ENCODE measurements at places on chromosomes 11 and 22.

DNA sequence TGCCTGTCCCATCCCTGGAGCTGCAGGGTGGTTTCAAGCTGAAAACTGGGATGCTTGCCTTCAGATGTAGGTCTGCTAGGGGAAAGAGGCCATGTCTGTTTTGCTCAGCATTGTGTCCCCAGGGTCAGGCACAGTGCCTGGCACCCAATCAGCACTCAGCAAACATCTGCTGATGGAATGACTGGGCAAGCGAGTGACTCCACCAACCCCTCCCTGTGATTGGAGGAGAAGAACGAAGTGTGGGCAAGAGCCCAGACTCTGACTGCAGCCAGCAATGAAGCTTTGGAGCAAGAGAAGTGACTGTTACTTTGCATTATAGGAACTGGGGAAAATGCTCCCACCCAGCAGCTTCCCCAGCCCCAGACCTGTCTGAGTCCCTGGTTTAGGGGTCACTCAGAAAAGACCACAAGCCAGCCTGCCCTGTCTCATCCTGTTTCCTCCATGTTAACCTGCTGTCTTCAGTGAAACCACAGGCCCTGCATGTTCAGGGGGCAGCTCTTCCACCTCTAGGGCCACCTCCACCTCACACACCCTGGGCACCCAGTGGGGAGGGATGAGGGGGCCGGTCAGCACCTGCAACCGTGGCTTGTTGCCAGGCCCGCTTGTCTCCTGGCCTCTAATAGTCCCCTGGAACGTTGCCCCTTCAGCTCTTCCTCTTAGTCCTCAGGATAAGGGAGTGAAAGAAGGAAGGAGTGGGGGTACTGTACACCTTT, 147.4 kb downstream of the TRIM29 start:
- DNase-seq = no peak

DNA sequence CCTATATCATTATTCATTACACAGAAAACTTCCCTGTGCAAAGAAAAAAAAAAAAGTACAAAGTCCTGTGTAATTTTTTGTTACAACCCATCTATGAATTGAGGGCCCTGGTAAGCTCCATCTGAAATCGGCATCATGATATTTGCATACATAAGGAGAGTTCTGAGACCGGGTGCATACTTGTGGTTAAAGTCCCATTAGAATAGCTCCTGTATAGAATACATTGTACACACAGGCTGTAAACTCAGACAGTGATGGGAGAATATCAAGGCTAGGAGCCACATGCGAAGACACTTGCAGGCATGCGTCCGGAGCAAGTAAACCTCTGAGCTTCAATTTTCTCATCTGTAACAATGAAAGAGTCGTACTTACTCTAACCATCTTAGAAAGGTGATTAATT, 353.2 kb downstream of the ETS1 start:
- DNase-seq = no peak

- DNase-seq = no peak
These were observed 342.1 kb upstream of the NARS2 start for GRCh38 chr11:78916759-78917158.

- DNase-seq = no peak
These were observed 141.3 kb upstream of the POU2AF2 start for GRCh38 chr11:111104185-111104584.

DNA sequence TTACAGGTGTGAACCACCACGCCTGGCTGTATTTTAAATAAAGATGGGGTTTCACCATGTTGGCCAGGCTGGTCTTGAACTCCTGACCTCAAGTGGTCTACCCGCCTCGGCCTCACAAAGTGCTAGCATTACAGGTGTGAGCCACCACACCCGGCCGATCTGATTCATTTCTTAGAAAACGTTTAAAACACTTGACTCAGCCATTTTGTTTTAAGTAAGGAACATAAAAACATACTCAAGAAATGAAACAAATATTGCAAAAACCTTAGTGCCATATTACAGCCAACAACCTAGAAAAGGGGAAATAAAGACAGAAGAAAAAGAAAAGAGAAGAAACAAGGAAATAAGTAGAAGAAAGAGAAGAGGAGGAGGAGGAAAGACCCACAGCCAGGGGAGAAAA, 17.4 kb downstream of the LRFN4 start:
- no peak for DNase-seq

GRCh38 chr11:69563946-69564775, 76.8 kb upstream of the CCND1 start:
- DNase-seq = no peak

DNA sequence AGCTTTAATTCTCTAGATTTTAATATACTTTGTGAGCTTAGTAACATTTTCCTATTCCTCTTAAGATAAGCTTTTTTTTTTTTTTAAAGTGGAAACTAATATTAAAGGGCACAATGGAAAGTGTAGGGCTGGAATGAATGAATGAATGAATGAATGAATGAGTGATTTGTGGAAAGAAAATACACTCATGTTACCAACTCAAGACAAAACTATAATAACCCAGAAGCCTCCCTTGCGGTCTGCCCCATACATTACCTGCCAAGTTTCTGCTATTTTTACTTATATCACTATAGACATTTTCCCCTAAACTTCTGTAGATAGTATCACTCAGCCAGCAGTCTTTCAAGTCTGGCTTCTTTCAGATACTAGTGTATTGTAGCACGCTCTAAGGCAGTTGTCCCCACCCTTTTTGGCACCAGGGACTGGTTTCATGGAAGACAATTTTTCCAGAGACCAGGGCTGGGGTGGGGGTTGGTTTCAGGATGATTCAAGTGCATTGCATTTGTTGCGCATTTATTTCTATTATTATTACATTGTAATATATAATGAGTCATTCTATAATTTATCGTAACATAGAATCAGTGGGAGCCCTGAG, 932.2 kb downstream of the TBC1D22A start:
- no peak for DNase-seq

- no peak for DNase-seq
These were observed 7.9 kb downstream of the NCAM1 start for GRCh38 chr11:112968941-112969713.

GRCh38 chr11:58628446-58628845, 6.0 kb downstream of the CNTF start:
- no peak for DNase-seq

- DNase-seq = no peak
These were observed 10.6 kb upstream of the XBP1 start for GRCh38 chr22:28810821-28811491.

GRCh38 chr11:16610738-16611388, 127.6 kb upstream of the C11orf58 start:
- no peak for DNase-seq

DNA sequence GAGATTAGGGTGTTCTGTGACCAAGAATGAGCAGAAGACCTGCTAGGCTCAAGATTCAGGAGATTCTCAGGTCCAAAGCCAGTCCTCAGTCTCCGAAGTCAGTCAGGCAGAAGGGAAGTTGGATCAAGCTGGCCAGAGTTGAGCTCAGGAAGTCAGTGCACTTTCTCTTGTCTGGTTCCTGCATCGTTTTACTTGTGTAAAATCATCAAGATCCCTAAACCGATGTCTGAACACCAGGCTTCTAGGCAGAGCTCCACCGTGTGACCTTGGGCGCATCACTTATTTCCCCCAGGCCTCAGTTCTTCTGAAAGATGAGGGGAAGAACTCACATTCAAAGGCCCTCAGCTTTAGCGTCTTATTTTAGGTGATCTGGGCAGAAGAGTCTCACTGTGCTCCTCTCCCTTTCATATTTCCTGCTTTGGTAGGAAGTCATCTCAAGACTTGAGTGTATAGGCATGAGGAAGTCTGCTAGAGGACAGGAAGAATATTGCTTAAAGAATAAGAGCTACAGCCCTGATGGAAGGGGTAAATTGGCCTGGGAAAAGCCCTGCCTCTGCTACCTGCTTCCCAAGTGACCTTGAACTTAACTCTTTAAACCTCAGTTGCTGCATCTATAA, 20.2 kb downstream of the NF2 start:
- DNase-seq = no peak

GRCh38 chr11:3043315-3043871, 13.8 kb downstream of the CARS1 start:
- DNase-seq = no peak

- peak; percentile 38 for DNase-seq
These were observed 23.6 kb upstream of the PAMR1 start for GRCh38 chr11:35548925-35549561.

DNA sequence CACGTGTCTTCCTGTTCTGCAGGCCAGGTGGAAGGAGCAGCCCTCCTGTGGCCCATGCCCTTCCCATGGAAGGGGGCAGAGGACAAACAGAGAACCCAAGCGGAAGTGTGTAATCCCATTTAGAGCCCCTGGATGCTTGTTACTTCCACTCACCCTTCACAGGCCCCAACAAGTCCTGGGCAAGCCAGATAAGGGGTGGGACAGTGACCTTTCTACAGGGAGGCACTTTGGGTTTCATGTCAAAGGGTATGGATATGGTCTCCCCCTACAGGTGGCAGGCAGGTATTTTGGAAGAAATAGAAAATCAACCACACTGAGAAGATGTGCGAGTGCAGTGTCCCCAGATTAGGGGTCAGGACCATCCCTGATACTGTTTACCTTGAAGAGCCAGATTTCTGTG, 11.4 kb downstream of the MPEG1 start:
- peak; percentile 49 for DNase-seq

- DNase-seq = peak; percentile 65
These were observed 65.5 kb upstream of the CHORDC1 start for GRCh38 chr11:90288212-90288821.

DNA sequence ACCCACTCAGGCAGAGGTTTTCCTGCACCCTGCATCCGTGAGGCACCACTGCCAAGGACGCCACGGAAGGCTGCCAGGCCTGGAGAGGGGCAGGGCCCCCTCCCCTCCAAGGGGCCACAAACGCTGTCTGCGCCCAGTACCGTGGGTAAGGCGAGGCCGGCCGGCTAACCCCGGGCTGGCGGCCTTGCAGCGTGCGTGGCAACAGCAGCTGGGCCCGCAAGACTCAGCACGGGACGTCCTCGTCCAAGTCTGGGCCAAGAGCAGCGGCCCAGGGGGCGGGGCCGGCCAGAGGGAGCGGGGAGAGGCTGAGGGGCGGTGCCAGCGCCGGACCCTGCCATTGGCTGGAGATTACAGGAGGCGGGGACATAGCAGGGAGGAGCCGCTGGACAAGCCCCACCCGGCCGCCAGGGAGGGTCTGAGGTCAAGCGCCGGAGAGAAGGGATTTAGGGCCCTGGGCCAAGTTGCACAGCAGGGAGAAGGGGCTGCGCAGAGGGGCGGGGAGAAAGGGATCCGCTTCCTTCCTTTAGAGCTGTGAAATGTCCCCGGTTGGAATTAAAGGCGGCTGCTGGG, 16.0 kb downstream of the SLC43A1 start:
- peak; percentile 100 for DNase-seq

DNA sequence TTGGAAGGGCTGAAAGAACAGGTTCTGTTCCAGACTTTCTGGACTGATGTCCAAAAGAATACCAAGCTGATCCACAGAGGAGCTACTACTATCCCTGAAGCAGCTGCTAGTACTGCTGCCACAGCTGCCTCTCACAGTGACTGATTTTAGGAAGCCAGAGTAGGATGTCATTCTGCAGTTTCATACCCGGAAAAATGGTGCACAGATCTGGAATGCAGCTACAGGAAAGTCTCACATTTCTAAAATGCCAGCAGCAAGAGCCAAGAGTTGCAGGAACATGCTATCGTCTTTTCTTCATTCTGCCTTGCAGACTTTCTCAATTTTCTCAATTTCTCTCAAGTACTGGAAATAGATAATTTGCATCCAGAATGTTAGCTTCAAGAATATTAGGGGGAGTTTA, 19.4 kb upstream of the CCDC179 start:
- no peak for DNase-seq

DNA sequence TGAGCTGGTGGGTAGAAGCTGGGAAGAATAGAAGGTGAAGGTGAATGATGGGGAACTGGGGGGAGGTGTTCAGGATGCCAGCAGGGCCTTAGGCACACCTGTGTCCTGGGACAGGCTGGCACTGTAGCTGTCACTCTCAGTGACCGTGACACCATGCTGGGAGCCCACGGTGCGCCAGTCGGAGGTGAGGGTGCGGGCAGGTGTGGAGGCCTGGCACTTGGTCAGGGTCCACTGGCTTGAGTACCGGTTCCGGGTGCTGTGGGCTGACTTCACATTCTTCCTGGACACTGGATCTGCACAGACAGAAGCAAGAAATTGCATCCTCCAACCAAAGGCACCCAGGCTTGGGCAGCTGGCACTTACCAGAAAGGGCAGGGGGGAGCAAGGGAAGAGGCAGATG, 103.8 kb downstream of the CEP164 start:
- no peak for DNase-seq

- DNase-seq = no peak
These were observed 1000.9 kb downstream of the DLG2 start for GRCh38 chr11:84626256-84626655.

GRCh38 chr11:12402691-12403120, 25.3 kb downstream of the PARVA start:
- no peak for DNase-seq

GRCh38 chr11:114279792-114280546, 16.2 kb upstream of the NNMT start:
- no peak for DNase-seq

DNA sequence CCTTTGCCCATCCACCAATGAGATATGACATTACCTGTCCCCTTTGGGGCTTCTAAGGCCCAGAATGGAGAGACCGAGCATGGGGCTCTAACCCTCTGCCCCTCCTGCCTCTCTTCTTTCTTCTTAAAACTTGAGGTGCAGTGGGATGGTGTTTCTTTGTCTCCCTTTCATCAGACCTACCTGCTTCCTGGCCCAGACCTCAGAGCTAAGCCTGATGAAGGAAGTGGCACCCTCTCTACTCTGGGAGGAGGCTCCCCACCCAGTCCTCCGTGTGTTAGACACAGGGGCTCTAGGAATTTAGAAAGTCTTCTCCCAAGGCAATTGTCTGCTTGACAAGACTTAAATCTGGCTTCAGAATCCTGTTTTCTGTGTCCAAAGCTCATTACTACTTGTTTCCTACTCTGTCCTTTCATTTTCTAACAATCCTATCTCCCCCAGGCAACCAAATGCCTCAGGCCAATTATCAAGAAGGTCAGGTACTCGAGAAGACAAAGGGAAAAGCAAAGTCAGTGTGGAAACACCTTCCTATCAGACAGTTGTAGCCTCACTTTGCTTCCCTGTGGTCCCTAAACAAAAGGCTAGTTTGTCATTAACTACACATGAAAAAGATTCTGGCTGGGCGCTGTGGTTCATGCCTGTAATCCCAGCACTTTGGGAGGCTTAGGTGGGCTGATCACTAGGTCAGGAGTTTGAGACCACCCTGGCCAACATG, 20.3 kb upstream of the PARVA start:
- DNase-seq = no peak

DNA sequence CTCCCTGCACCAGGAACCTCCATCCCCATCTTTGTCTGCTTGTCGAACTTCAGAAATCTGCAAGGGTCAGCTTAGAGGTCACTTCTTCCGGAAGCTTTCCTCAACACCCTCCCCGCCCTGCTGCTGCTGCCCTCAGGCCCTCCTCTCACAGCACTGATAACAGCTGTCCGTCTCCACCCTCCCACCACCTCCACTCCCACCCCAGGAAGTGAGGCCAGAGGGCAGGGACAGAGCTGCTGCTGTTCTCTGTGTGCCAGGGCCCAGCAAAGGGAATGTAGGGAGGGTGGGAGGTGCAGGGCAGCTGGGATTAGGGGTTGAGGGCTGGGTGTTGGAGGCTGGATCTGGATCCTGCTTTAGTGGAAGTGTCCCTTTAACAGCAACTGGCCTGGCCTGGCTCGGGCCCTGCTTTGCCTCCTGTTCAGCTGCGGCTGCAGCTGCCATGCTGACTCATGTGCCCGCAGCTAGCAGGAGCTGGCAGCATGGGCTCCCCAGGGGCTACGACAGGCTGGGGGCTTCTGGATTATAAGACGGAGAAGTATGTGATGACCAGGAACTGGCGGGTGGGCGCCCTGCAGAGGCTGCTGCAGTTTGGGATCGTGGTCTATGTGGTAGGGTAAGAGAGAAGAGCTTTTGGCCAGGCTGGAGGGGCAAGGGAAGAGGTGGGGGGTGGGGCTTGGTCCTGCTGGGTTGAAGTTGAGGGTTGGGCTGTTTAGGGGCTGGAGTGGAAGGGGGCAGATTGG, at the start of gene P2RX6:
P2RX6 (plus strand) TSS at position 440 of the 740 bp plus-strand sequence; CDS start at position 450, 10 bp downstream.
- DNase-seq = peak; percentile 47
